Stimulated activated CD8-positive, alpha-beta memory T cell treated with anti-CD3 and anti-CD28 coated beads, Interleukin-7, amount 100 ng/mL, for 48 hours (primary cell): ENCODE measurements at places on chromosomes 2 and 18.
A peak's percentile ranks its signal among the peaks of the same experiment; 100 is the strongest.

GRCh38 chr2:109721135-109721534 is 73.0 kb upstream of the RGPD5 start:
- no peak for DNase-seq

DNA sequence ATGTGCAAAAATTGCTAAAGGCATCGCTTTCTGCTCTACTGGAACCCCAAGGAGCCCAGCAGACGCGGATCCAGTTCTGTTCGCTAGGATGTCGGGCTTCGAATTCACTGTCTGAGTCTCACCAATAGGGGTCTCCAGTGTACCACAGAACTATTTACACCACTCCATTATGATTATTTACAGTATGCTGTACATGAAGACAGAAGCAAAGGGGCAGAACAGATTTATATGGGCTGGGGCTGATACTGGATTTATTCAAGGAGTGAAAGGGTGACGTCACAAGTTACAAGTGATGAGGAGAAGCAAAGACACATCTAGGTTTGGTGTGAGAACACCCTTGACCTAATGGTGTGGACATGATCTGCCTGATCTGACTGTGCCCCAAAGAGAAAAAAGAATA is 185.3 kb upstream of the ATP5MC3 start:
- DNase-seq, result no peak

- no peak for DNase-seq
Observed at GRCh38 chr2:182506606-182507005, 79.8 kb upstream of the PDE1A start.

DNA sequence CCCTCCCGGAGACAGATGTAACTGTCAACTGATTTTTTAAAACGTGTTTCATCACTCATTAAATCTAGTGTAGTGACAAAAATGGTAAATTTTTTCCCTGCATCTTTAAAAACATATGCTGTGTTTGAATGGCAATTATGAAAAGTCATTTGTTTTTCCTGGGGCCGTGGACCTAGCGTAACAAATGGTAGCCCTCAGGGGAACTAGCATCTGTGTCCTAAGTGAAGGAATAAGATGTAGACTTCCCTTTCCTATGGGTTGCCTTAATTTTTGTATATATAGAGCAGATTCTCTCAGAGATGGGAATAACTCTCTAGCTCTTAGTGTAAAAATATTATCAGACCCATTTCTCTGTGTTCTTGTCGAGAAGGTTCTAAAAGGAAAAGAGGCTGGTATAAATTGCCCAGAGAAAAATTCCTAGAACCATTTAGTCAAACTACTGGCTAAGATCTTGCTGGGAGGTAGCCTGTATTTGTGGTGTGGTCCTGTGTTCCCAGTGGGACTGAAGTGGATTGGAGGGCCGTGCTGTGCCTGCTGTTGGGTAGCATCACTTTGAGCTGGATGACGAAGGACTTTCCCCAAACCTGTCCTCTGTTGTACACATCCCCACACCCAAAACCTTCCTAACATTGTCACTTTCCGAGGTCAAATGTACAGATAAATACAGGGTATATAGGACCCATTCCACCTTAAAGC is 85.8 kb downstream of the LIMS1 start:
- no peak for DNase-seq

DNA sequence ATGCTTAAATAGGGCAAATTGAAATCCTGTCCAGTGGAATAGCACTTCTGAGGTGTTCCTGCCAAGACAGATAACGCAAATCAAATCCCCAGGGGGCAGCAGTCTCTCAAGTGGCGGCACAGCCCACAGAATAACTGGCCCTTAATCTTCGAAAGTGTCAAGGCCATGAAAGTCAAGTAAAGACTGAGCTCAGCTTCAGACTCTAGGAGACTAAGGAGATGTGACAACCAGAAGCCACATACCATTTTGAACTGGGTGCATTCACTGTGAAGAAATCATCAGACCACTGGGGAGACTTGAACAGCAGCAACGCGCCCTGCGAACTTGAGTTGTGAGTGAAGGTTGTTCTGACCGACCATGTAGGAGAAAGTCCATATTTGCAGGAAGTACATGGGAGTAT is 66.0 kb upstream of the ASAP2 start:
- no peak for DNase-seq

DNA sequence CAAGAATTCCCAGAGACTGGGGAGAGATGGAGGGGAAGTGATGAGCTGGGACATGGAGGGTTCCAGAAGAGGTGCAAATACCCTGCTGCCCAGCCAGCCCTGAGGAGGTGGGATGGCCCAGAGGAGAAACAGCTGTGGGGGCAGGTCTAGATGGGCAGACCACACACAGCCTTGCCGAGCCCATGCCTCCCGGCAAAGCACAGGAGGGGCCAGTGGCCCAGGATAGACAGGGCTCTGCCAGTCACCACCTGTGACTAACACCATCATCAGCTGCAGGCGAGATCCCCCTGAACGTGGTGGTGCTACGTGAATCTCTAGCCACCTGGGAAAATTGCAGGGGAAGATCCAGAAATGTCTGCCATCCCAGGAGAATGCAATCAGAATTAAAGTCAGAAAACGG is 39.4 kb downstream of the SCTR start:
- DNase-seq, result no peak

- DNase-seq, result no peak
Observed at GRCh38 chr2:3314626-3315025, 63.0 kb downstream of the EIPR1 start.

- no peak for DNase-seq
Observed at GRCh38 chr18:64401268-64402060, 252.6 kb upstream of the LINC00305 start.

- DNase-seq, result no peak
Observed at GRCh38 chr2:5524551-5524950, 167.6 kb upstream of the SOX11 start.

DNA sequence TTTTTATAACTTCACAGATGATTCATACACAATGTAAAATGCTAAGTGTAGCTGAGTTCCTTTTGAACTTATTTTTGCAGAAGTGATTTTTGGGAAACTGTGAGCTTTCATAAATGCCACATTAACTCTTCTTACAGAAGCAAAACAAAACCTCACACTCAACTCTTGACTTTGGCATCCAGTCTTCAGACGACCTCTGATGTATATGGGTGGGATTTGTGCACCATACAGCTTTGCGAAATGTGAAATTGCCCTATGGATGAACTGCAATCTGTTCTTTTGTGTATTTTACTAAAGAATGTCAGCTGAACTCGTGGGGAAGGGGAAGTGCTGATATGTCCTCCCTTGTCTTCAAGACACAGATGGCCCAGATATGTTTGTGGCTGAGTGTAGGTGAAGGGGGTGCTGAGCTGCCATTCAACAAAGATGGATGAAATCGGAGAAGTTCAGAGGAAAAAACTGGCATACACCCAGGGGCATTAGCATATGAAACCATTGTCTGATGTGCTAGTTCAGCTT is 218.3 kb downstream of the PTGR3 start:
- no peak for DNase-seq

- no peak for DNase-seq
Observed at GRCh38 chr2:209208211-209208610, 215.6 kb upstream of the MAP2 start.

DNA sequence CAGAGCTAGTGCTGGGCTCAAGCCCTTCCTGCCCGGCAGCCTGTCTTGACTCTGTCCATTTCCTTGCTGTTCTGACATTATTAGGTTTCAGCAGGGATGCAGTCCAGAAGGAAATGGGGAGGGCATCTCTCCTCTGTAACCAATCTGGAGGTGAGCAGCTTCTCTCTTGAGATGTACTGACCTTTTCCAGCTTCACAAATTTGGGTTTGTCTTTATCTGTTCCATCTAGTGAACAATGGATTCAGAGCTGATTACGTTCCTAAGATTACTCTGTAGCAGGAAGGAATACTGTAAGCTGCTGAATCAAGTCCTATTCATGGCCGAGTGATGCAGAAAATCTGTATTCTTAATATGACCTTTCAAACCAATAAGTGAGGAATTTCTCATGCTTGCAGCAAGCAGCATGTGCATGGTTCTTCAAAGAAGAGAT is 11.0 kb downstream of the PLA2R1 start:
- no peak for DNase-seq

- no peak for DNase-seq
Observed at GRCh38 chr2:96514521-96514920, 9.4 kb upstream of the NEURL3 start.

DNA sequence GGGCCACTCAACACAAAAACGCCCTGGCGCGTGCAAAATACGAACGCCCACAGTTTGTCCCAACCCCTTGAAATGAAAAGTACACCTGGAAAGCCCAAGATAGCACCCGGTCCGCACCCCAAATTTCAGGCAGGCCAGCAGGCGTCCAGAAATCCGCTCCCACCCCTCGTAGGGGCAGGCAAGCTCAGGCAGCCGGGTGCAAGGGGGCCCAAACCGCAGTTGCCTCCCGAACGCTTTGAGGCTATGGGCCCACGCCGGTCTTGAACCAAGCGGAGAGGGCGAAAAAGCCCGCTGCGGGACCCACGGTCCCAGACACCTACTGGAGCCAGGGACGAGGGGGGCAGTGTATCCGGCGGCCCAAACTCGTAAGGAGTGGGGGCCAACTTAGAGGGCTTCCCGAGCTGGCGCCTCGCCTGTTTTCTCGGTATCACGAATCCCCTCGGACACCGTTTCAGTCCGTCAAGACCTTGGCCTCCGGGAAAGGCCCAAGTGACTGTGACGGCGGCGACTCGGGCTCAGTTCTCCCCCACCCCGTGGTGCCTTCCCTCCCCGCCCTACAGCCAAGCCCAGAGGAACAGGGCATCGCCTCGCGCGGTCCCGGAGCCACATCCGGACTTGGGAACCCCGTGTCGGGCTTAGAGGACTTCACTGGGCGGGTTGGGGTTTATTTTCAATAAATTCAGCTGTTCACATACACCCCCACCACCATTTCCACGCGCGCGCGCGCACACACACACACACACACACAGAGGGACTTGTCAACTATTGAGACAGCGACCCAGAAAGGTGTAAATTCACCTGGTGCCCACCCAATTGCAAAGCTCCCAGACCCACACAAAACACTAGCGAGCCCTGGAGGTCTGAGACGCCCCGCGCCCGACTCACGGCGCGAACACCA is 6.2 kb upstream of the SATB2 start:
- DNase-seq, result no peak

DNA sequence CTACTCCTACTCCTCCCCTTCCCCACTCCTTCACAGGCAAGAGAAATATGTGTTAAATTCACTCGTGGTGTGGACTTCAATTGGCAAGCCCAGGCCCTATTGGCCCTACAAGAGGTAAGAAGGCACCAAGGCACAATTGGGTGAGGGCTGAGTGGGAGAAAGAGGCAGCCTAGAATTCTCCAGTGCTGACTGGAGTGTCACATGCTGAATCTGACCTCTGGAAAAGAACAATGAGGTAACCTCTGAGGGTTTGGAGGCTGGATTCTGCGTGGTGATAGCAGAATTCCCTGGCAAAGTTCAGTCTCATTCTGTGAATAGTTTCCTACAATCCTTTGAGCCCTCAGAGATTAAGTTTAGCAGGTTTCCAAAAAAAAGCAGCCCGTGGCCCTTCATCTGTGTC is 6.9 kb downstream of the CENPA start:
- no peak for DNase-seq

GRCh38 chr2:118980022-118980421 is 38.0 kb downstream of the MARCO start:
- DNase-seq, result no peak

- no peak for DNase-seq
Observed at GRCh38 chr2:174286172-174286571, 37.8 kb upstream of the OLA1 start.

GRCh38 chr2:239196474-239197021 is 204.3 kb downstream of the HDAC4 start:
- no peak for DNase-seq

GRCh38 chr18:5710235-5710634 is 166.4 kb upstream of the EPB41L3 start:
- DNase-seq, result no peak

GRCh38 chr2:201057087-201057521 is 14.4 kb downstream of the HYCC2 start:
- DNase-seq, result no peak

GRCh38 chr2:38945372-38945771 is 55.7 kb downstream of the ARHGEF33 start:
- DNase-seq, result no peak

- no peak for DNase-seq
Observed at GRCh38 chr2:194380011-194380410, 1277.0 kb upstream of the SLC39A10 start.

GRCh38 chr18:13462686-13463085 is 244.1 kb downstream of the LDLRAD4 start:
- DNase-seq, result no peak

DNA sequence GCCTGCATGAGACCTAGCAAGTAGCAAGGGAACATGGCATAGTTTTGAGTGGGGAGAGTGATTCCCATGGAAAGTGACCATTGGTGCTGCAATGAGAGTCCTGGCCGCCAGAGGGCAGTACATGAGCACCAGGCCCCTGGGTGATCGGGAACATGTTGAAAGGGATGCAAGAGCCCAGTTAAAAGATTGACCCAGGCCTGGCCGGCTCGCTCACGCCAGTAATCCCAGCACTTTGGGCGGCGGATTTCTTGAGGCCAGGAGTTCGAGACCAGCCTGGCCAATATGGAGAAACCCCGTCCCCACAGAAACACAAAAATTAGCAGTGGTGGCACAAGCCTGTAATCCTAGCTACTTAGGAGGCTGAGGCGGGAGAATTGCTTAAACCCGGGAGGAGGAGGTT is 22.2 kb downstream of the FAP start:
- peak; percentile 19 for DNase-seq

GRCh38 chr2:2913601-2914120 is 464.0 kb downstream of the EIPR1 start:
- no peak for DNase-seq

- DNase-seq, result no peak
Observed at GRCh38 chr2:104859291-104859765, 5.4 kb downstream of the POU3F3 start.

GRCh38 chr2:218816561-218817011 is 15.0 kb downstream of the PRKAG3 start:
- DNase-seq, result no peak

- DNase-seq, result no peak
Observed at GRCh38 chr2:184339966-184340365, 258.4 kb upstream of the ZNF804A start.

- DNase-seq, result no peak
Observed at GRCh38 chr2:233354971-233355574, 779 bp downstream of the DGKD start.

- DNase-seq, result no peak
Observed at GRCh38 chr2:142596334-142597088, 281.0 kb upstream of the KYNU start.

DNA sequence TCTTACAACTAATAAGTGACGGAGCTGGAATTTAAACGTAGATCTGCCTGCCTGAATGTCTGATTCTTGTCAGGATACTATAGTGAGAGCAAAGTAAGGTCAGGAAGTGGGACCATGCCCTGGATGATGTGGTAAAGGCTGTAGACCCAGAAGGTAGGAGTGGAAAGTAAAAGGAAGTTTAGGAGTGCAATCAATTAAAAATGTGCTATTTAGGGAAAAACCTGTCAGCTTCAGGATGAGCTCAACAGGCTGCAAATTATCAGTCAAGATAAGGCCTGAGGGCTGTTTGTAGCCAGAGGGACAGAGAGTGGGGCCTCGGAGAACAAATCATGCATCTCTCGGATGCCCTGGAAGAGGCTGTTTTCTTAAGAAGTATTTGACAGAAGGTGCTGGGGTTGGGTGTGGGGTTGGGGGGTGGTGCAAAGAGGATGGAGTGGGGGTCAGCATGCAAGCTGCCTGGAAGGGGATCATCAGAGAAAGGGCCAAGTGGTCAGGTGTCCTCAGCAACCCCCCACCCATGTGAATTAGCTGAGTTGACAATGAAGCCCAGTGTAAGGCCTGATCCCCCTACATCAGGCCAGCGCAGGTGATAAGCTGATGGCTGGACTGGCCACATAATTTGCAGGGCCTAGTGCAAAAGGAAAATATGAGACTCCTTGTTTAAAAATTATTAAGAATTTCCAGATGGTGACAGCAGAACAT is 53.2 kb upstream of the MAPRE3 start:
- no peak for DNase-seq

- DNase-seq, result peak; percentile 8
Observed at GRCh38 chr2:68251855-68252399, 405 bp downstream of the PPP3R1 start.
